Germinal center (tissue), 1 donor: ENCODE measurements at places on chromosomes 16 and 17.

DNA sequence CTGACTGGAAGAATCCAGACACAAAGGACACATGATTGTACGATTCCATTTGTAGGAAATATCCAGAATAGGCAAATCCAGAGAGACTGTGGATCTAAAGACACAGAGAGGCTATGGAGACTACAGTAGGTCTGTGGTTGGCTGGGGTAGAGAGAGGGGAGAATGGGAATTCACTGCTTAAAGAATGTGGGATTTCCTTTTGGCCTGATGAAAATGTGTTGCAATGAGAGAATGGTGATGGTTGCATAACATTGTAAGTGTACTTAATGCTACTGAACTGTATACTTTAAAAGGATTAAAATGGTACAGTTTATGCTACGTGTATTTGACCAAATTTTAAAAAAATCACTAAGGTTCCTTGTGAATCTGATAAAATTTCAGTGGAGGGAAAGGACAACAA is 62.1 kb downstream of the GPRC5B start:
- DNase-seq, result no peak

- DNase-seq, result no peak
These were observed 179.1 kb upstream of the CHMP6 start for GRCh38 chr17:80812362-80813088.

- no peak for DNase-seq
These were observed 47.7 kb downstream of the ADAMTS18 start for GRCh38 chr16:77386831-77387814.

- DNase-seq, result no peak
These were observed 56.4 kb upstream of the IRX3 start for GRCh38 chr16:54342966-54343365.

DNA sequence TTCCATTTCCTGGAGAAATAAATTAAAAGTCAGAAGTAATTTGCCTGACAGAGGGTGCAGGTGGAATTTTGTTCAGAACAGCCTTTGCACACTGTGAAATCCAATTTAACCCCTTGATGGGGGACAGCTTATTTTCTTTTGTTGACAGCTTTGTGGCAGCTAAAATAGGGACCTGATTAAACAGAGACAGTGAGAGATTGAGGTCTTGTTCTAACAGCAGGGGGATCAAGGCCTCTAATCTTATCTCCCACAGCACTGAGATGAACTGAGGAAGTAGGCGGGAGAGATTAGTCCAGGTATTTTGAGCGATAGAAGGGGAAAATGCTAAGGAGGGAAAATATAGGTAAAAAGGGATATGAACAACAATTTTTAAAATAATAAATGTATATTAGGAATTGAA is 1491.4 kb upstream of the GOT2 start:
- DNase-seq, result no peak

DNA sequence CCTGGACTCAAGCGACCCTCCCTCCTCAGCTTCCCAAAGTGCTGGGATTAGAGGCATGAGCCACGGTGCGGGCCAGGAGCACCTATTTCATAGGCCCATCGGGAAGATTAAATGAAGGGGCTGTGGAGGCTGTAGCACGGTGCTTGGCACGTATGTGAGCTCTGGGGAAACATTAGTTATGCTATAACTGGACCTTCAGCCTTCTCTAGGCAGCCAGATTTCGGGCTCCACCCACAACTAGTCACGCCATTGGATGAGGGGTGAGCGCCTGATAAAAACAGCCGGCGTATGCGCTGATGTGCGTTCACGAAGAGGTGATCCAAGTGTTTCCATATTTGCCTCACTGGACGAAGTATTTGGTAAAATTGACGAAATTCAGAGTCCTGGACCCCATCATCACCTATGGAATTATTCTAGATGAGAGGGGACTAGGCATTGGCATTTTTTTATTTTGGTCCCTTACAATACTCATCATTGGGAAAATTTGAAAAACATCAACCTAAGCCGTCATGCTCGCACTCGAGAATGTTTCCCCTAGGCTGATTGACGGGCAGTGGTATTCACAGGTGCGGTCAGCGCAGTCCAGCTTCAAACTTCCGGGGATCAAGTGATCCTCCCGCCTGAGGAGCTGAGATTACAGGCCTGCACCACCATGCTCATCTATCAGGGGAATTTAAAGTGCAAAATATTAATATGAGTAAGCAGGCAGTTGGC is 1.8 kb upstream of the ANKRD11 start:
- no peak for DNase-seq

- no peak for DNase-seq
These were observed 14.9 kb downstream of the IGFBP4 start for GRCh38 chr17:40457964-40458791.

DNA sequence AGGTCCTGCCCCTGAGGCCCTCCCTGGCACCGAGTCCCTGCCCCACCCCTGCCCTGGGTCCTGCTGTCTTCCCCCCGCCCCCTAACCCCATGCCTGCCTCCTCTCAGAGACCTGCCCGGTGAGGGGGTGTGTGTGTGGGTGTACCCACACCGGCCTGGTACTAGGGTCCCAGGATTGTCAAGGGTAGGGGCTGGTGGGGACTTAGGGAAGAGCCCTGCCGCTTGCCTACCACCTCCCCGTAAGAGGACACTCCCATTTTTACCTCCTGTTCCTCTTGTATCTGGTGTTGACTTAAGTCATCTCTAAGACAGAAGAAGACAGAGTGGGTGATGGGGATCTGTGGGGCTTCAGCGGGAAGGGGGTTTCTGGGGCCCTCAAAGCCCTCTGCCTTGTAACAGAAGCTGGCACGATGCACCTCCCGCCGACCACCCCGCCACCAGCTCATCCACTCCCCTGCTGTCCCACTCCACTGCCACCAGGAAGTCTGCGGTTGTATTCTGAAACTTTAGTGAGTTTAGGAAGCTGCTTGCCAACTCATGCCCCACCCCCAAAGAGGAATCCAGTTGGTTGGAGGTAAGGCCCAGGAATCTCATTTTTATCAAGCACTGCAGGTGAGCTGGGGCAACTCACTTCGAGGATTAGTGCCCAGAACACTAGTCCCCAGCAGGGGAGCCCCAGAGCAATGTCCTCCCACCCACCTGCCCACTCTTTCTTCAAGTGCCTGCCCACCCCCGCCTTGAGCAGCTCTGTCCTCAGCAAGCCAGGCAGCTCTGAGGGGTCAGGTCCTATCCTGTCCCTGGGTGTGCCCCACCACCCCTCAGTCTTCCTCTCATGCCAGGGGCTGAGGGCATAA is 5.6 kb downstream of the SPATA32 start:
- DNase-seq, result no peak

GRCh38 chr17:56570199-56570598 is 23.3 kb upstream of the NOG start:
- DNase-seq, result no peak

- no peak for DNase-seq
These were observed 456.6 kb upstream of the DYNLRB2 start for GRCh38 chr16:80084163-80084562.

DNA sequence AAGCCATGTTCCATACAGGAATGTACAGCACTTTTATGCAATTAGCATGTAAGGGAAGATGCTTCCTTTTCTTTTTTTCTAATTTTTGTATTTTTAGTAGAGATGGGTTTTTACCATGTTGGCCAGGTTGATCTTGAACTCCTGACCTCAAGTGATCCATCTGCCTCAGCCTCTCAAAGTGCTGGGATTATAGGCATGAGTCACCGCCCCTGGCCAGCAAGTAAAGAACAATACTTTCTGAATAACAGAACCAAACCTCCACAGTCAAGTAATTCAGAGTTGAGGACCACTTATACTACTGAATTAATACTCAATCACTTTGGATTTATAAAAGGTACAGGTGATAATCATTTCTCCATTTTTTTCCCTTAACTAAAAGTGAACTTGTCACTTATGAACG is 13.0 kb downstream of the C16orf87 start:
- no peak for DNase-seq

DNA sequence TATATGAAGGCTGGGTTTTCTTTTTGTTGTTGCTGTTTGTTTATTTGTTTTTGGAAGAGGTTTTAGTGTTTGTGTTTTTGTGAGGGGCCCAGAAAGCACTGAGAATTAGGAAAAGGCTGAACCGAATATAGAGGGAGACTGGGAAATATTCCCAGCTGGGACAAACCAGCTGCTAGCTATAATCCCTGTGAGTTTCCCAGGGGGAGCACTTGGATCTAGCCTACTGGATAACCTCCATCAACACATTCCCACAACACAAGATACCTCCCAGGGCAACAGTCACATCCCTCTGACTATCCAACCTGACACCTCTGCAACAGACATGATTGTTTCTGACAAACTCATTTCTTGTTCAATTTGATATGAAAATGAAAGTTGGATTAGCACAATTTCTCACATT is 16.7 kb downstream of the CDH11 start:
- DNase-seq, result no peak

GRCh38 chr16:89491238-89491869 is 993 bp upstream of the ANKRD11 start:
- DNase-seq, result no peak

DNA sequence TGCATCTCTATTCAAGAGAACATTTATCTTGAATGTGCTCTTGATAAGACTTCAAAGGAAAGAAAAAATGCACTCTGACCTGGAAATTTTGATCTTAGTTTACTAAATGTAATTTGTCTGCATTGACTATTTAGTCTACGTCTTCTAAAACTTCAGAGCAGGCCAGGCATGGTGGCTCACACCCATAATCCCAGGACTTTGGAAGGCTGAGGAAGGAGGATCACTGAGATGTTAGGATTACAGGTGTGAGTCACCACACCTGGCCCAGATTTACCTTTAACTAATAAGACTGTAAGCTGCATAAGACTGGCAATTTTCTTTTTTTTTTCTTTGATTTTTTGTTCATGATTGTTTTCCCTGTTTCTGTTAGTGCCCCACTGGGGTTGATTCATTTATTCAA is 18.8 kb upstream of the CIITA start:
- no peak for DNase-seq

DNA sequence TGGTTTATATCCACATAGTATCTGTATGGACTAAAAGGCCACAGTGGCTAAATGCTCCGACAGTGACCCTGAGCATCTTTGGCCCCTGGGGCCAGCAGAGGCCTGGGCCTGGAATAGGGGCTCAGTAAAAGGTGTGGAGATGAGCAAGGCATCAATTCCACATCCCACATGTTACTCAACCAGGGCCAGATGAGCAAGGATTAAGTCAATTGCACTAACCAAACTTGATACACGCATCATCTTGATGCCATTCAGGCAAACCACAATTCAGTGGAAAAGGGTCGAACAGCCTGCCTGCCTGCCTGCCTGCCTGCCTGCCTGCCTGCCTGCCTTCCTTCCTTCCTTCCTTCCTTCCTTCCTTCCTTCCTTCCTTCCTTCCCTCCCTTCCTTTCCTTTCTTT is 53.5 kb upstream of the DNAJA2 start:
- no peak for DNase-seq

DNA sequence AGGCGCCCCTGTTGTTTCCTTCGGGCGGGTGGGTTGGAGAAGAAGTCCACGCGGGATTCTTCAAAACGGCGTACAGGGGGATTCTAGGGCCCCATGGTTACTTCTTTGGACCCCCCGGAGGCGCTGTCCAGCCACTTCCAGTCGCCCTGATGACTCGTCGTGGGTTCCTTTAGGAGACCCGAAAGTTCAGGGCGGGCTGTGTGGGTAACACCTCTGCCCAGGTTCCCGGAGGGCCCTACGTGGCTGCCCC is 716 bp upstream of the HIC1 start:
- DNase-seq, result no peak

DNA sequence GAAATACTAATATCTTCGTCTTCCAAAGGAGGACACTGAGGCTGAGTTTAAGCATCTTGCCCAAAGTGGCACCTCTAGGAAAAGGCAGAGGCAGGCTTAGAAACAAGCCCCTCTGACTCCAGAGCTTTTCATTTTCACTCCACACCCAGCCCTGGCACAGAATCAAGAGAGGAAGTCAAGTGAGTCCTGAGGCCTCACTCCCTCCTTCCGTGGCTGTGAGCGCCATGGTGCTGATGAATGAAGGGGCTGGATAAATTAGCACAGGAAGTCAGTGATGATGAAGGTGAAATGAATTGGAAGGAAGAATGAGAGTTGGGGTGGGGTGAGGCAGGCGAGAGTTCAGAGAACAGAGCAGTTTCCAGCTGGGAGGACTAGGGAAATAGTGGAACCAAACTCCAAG is 179.3 kb downstream of the TMEM132E start:
- DNase-seq, result no peak

DNA sequence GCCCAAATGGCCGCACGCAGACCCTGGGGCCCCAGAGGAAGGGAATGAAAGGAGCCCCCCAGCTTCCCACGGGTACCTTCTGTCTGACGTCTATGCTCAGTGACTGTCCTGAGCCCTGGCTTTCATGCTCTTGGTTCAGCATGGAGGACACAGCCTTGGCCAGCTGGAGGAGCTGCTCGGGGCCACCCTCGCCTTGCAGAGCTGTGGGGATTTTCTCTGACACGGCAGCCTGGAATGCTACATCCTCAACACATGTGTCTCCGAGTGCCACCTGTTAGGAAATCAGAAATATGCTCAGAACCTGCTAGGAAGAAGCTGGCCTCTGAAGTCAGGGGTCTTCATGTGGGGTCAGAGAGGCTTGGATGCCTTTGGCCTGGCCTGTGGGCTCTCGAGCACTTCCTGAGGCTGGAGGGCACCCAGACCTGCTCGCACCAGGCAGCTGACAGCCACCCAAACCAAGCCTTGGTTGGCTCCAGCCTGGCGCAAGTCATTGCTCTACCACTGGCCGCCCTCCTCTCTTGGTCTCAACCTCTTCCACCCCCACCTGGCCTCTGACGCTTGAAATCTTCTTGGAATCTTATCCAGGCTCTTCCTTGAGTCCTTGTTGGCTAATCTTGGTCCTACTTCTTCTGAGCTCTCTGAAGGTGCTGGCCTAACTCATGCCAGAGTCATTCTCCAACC is 63.7 kb upstream of the BCO1 start:
- DNase-seq, result no peak

GRCh38 chr16:19396555-19397011 is 21.1 kb upstream of the TMC5 start:
- DNase-seq, result no peak

DNA sequence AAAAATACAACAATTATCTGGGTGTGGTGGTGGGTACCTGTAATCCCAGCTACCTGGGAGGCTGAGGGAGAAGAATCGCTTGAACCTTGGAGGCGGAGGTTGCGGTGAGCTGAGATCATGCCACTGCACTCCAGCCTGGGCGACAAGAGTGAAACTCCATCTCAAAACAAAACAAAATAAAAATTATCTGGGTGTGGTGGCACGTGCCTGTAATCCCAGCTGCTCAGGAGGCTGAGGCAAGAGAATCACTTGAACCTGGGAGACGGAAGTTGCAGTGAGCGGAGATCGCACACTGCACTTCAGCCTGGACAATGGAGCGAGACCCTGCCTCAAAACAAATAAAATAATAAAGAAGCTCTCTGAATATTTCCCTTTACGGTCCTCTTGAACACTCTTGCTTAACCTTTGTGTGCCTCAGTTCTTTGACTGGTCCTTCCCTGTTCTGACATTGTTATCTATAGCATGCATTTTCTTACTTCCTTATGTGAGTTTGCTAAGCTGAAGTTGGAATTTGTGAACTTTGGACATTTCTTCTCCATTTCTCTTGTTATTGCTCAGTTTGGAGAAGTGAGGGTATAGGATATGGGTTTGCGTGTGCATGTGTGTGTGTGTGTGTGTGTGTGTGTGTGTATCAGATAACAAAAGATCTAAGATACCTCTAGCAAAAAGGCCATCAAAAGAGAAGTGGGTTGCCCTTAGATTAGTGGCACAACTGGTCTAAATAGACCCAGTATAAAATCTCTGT is 29.7 kb upstream of the WSB1 start:
- DNase-seq, result no peak
